ENCODE measurements at places on chromosomes 12 and 14.

DNA sequence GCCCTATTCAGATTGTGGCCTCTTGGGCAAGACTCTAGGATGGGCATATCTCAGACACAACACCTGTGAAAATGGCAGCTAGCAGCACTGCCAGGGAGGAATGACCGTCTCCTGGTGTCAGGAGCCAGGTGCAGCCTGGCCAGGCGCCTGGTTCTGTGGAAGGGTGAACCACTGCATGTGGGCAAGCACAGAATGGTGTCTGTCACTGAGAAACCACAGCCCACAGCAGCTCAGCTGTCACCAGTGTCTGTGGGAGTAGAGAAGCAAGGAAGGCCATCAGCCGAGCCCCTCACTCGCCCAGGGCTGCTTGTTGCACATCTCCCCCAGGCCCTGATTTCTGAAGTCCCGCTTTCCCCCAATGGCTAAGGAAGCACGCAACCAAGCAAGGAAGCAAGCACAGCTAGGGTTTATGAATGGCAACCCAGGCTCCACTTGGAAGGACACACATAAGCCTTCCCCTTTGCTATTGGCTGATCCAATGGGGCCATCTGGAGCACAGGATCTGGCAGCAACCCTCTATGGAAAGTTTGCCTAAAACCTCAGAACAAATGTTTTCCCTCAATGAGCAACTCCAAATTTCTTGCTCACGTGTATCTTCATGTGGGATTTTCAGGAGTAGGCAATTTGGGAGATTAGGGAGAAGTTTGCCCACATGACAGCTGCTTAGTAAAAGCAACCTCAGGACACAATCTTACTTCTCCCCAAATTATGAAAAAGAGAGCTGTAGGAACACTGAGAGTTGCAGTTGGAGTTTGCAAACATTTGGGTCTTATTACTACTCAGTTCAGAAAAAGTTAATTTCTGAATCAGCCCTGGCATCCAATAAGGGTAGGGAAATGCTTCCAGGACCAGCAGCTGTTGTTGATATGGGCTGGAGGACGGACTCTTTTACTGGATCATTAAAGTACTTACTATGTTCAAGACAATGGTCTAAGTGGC lies 44.7 kb downstream of the GPHB5 start:
- DNase-seq: no peak

GRCh38 chr12:43425361-43425760 lies 126.6 kb downstream of the ADAMTS20 start:
- no peak for DNase-seq

DNA sequence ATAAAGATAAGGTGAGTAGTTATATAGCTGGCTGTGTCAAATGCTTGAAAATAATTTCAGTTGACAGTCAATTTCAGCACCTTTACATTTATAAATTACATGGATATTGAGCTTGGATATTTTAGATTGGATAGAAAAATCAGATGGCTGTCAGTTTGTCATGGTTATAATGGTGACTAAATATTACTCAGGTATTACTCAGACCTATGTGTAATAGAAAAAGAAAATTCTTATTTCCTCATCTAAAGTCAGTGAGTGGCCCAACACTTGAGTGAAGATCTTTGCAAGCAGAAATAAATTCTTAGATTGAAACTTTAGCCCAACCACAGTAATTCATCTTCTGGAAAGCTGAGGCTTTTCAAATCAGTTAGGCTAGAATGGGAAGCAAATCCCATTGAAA lies 354.4 kb downstream of the NAV3 start:
- peak; percentile 87 for DNase-seq

DNA sequence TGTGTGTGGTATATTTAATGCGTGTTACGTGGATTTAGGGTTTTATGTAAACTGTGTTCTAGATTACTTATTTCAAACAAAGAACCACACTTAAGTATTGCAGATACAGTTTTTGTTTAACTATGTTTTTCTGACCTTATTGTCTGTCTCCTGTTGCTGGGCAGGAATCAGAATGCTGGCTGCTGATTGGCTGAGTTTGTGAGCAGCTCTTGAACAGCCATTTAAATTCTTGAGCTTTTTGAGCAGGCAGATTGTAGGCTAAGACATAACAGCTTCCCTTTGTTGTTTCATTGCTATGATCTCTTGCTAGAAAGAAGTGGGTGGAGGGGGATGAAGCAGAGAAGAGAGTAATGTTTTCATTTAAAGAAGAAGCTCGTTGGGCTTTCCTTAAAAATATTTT lies 52.2 kb downstream of the ATF7IP start:
- peak; percentile 85 for DNase-seq

GRCh38 chr14:25086821-25087396 lies 37.0 kb upstream of the STXBP6 start:
- DNase-seq: no peak

DNA sequence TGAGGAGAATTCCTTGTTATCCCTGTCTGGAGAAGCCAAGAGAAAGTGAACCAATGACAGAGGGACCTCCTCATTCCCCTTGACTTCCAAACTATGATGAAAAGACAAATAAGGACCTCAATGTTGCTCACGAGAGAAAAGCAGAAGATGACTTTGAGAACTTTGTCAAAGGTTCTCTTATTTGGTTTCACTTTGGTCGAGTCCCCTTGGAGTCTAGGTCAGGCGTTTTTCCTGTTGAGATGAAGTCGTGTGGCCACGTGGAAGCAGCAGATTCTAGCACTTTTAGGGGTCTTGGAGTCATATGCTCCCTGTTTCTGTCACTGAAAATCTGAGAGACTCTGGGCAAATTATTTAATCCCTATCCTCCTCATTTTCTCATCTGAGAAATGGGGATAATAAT lies 33.8 kb upstream of the COL2A1 start:
- DNase-seq: no peak

DNA sequence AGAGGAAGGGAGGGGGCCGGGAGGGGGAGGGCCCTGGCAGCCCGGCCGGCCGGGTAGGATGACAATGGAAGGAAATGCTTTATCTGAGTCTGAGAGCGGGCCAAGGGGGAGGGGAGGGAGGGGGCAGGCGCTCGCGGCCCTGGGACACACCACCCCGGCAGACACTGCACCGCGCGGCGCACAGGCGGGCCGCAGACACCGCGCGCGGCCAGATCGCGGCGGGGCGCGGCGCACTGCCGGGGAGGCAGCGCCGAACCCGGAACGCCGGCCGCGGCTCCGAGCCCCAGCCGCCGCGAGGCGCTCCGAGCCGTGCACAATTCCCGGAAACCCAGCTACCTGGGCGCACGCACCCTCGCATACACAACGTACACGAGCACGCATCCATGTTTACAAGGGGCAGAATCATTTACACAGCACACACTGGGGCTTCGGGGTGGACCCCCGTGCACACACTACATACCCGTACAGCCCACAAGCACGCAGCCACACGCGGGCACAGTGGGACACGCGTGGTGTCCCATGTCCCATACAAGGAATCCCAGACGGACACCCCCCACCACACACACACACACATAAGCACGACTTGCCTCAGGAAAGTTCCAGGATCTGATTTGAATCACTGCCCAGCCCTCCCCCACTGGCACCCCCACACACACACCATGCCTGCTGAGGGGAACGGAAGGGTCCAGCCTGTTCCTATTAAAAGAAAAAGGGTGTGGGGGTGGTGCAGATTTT lies at the start of gene HDAC7:
Gene HDAC7 (minus strand): TSS at position 8 of the 735 bp plus-strand sequence. CDS start 118 bp downstream, outside the sequence.
- peak; percentile 84 for DNase-seq

GRCh38 chr12:5505751-5506150 lies 73.8 kb downstream of the NTF3 start:
- no peak for DNase-seq

Measured in ELR (cell line).